Heart right ventricle (tissue), 16 donors: ENCODE measurements at places on chromosomes 12 and 14. TPM values are rescaled to one million over a fixed set of nuclear protein-coding genes. Genes with fewer than 3 reads are reported as not detected.

- DNase-seq = no peak
These were observed 62.6 kb downstream of the PPP2R5E start for GRCh38 chr14:63480599-63480998.

DNA sequence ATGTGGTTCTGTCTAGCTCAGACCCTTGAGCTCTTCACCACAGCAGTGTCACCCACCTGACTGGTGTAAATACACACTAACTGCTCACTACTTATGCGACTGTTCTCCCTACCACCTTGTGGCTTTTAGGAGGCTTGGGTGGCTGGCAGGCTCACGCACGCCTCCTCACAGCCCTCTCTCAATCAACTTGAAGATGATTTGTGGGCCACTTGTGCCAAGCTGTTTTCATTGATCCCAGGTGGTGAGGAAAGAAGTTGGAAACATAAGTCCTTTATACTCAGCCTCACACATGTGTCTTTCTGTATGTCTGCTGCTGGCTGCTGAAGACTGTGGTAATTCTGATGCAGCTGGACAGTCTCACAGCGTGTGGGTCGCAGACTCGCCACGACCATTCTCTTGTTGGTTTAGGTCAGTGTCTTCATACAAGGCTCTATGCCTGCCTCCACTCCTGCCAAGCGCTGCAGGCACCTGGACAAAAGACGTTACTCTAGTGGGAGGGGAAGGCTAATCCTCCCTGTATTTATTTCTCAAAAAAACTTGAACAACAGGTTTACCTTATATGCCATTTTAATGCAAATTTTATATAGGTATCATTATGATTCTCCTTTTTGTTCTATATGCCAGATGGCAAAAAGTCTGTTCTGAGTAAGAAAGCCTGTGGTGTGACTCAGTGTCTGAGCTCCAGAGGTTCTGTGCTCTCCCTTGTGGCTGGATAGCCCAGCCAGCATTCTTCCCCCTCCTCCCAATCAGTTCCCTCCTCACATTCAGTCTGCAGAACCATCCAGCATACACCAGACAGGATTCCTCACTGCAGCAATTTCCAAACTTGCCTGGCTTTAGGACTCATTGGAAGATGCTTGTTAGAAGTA lies 115.6 kb downstream of the DIP2B start:
- DNase-seq = no peak

DNA sequence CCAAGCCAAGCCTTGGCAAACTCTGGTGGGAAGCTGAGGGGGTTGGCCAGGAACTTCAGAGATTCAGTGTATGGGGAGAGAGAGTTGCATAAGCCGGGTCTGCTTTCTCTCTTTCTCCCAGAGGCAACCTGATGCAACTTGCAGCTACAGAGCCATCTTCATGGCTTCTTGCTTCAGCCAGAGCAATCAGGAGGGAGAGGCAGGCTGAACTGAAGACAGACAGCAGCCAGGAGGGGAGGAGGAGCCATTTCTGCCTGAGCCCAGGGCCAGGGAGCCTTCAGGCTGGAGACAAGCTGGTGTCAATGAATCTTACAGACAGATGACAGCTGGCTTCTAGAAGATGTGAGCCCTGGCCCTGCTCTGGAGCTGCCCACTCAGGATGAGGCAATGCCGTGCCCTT lies 18.7 kb downstream of the NPC2 start:
- DNase-seq = no peak

- no peak for DNase-seq
These were observed 3.7 kb downstream of the KMT5A start for GRCh38 chr12:123387508-123388176.

DNA sequence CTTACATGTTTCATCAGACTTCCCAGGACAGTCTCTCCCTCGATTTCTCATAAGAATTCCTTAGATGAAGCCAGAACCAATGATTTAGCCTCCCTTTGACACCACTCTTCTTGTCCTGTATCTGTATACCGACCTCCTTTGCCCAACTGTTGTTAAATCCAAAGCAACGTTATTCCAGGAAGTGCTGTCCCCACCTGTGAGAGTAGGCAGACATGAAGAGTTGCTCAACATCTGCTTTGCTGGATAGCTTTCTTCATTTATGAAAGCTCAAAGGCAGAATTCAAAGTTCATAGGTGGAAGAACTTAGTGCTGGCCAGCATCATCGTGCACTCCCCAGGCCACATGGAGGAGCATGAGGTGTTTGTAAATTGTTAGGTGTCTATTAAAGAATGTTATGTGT lies 55.6 kb downstream of the GTF2A1 start:
- DNase-seq = no peak

- no peak for DNase-seq
These were observed 228.3 kb downstream of the RAD51B start for GRCh38 chr14:68047906-68048305.

Gene OR4K17
- not detected for total RNA-seq
